ENCODE measurements at places on chromosomes 7 and 10.

- no peak for DNase-seq
Observed at GRCh38 chr10:101624526-101625102, 36.5 kb downstream of the DPCD start.

- no peak for DNase-seq
Observed at GRCh38 chr7:118845791-118846190, 621.3 kb downstream of the ANKRD7 start.

DNA sequence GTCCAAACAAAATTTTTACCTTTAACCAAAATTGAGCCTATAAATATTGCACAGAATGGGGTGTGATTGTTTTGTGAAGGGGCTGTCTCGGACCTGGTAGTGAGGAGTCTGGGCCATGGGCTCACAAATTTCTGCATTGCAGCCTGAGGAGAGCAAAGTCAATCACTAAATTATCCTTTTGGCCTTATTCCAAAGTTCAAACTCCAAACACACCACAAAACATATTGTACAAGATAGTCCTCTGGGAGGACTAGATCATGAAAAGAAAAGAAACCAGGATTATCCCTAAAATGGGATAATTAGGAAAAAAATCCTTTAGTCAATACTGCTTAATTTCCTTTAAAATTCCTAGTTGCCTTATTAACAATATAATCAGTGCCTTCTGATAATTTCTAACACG, 115.5 kb downstream of the BUB3 start:
- no peak for DNase-seq

DNA sequence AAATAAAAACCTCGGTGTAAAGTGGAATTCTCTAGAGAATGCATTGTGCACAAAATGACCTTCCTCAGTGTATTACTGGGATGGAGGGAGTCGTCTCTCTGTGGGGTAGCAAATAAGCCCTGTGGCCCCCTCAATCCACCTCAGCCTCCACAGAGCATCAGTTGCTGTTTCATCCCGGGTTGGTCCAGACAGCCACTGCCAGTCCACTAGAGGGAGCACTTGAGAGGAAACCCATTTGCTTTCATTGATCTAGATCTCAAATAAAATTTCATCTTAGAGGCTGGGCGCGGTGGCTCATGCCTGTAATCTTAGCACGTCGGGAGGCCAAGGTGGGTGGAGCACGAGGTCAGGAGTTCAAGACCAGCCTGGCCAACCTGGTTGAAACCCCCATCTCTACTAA, 1128.7 kb downstream of the CNTNAP2 start:
- no peak for DNase-seq

DNA sequence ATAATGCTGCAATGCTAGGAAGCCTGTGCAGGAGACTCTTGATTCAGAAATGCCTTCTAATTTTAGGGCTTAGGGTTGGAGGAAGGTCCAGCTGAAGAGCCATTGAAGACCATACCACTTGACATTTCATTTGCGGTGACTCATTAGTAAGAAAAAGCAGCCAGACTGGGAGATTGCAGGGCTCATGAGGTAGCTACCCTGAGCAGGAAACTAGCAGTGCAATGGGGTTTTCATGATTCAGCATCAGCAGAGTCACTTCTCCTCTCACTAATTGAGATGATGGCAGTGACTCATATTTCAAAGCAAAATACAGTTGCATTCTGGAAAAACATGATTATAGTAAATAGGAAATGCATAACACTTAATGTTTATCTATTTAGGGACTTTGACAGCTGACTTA, 434.1 kb downstream of the DNAJB9 start:
- DNase-seq: no peak

- no peak for DNase-seq
Observed at GRCh38 chr10:72694476-72695369, 2.8 kb downstream of the MCU start.

GRCh38 chr10:95245425-95246055, 45.3 kb downstream of the PDLIM1 start:
- no peak for DNase-seq

DNA sequence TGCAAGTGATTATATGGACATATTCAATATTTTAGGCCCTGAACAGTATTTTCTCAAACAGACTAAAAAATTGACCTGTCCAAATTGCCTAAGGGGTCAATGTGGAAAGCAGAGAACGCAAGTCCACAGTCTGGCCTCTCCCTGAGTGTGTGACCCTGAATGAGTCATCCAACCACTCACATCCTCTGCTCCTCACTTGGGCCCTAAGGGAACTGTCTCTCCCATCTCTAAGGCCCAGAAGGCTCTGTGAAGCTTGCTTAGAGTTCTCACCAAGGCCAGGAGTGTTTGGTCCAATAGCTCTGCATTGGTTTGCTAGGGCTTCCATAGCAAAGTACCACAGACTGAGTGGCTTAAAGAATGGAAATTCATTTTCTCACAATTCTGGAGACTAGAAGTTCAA, 155.1 kb downstream of the LSM5 start:
- DNase-seq: no peak

- DNase-seq: no peak
Observed at GRCh38 chr7:38215115-38215514, 37.1 kb downstream of the STARD3NL start.

DNA sequence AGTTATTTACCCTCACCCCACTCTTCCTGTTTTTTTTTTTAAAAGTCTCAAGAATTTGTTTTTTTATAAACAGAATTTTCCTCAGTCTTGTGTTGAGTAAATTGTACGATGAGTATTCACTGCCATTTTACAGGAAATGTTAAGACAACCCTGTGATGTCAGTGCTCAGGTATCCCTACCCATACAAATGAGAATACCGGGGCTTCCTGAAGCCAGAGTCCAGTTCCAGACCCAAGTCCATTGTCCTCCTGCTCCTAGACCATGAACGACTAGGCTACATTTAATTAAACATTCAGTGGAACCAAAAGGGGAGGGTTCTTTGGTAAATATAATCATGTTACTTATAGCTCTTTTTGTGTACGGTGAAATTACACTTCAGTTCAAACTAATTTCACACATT, 79.2 kb downstream of the GNAI1 start:
- no peak for DNase-seq
